ENCODE measurements at places on chromosomes 12 and 14.

DNA sequence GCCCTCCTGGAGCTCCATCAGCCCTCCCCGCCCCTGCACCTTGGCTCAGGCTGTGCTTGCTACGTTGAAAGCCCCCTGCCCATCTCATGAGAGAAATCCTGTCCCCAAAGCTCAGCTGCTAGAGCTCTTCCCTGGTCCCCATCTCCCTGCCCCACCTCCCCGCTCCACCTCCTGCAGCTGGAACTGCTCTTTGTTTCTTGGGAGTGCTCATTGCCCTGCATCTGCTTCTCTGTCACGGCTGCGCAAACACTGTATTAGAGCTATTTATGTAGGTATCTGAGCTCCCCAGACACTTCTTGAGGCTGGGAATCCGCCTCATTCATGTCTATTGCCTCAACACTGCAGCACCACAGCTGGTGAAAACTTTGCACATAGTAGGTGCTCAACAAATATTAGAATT, 32.8 kb upstream of the PRIMA1 start:
- DNase-seq: no peak

- no peak for DNase-seq
Measured at GRCh38 chr14:100114109-100114765, 45.2 kb downstream of the DEGS2 start.

- no peak for DNase-seq
Measured at GRCh38 chr12:122064780-122065588, 13.6 kb upstream of the MLXIP start.

DNA sequence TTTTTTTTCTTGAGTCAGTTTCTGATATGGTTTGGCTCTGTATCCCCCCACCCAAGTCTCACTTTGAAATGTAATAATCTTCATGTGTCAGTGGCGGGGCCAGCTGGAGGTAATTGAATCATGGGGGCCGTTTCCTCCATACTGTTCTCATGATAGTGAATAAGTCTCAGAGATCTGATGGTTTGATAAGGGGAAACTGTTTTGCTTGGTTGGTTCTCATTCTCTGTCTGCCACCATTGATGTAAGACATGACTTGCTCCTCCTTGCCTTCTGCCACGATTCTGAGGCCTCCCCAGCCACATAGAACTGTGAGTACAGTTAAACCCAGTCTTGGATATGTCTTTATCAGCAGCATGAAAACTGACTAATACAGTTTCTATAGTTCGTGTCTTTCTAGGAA, 42.9 kb downstream of the WNK1 start:
- DNase-seq: peak; percentile 42

GRCh38 chr14:95221531-95221930, 64.2 kb upstream of the DICER1 start:
- DNase-seq: no peak

GRCh38 chr12:22657538-22657937, 32.6 kb downstream of the ETNK1 start:
- no peak for DNase-seq

DNA sequence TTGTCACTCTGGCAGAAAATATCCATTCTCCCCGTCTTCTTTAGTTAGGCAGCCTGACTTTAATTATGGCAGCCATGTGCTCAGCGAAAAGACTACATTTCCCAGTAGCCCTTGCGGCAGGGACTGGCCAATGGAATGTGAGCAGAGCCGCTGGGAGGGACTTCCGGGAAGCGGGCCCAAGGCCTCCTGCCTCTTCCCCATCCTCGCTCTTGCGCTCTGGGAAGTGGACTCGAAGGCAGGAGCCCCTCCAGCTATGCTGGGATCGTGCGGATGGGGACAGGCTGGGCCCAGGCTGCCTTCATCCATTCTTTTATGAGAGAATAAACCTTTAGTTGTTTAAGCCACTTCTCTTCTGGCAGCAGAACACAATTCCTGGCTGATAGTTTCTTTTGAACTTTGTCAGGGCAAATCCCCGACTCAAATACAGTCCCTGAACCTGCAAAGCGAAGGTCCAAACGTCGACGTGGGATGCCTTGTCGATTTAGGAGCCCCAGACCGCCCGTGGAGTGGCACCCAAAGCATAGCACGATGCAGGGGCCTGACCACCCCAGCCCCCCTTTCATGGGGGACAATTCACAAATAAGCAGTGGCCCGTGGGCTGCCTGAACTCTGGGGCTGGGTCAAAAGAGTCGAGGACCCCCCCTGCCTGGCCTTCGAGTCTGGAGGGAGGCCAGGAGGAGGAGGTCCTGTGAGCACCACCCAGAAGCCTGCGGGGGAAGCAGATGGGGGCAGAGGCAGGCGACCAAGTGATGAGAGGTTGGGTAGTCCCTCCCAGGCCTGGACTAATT, 15.6 kb upstream of the LRTM2 start:
- peak; percentile 91 for DNase-seq

DNA sequence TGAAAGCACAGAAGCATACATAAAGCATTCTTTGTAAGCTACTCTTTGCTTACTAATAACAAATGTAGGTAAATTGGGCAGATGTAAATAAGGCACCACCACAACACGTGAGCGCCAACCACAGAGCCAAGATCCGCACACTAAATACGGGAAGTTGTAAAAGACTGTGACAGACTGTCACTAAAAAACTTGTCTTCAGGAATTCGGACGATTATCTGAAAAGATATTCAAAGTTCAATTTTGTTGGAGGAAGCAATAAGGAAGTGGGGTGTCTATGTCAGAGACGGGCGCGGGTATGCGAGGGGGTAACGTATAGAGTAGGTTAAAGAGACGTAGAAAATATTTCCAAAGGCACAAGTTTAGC, 1.5 kb upstream of the HSP90B1 start:
- DNase-seq: peak; percentile 69

GRCh38 chr12:52614381-52615207, 3.8 kb downstream of the KRT73 start:
- DNase-seq: no peak

DNA sequence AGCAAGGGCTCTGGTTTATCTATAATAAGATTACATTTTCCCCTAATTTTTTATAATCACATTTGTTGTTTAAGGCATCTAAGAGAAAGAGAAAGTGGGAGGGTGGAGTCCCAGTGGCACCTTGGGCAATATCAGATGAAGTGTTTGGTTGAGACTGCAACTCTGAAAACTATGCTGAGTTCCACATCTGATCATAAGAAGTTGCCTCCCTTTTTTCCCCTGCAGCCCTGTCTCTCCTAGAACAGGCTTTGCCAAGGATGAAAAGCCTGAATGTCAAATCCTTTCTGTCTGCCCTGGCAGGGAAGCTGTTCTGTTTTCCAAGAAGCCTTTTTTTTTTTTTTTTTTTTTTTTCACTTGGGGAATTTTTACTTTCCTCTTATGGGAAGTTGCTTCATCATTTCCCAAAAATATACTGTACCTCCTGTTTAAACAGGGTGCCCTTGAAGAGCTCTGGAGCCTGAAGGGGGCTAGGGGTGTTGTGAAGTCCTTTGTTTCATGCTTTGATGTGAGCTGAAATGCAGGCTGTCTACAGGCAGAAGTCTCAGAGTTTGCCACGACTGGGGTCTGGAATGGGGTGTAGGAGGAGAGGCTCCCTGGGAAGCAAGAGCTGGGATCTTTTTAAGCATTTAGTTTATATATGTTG, 71.3 kb downstream of the SUSD6 start:
- peak; percentile 46 for DNase-seq

GRCh38 chr12:58648176-58648575, 272.1 kb downstream of the LRIG3 start:
- no peak for DNase-seq

GRCh38 chr14:91021991-91022621, 38.3 kb downstream of the RPS6KA5 start:
- DNase-seq: no peak

DNA sequence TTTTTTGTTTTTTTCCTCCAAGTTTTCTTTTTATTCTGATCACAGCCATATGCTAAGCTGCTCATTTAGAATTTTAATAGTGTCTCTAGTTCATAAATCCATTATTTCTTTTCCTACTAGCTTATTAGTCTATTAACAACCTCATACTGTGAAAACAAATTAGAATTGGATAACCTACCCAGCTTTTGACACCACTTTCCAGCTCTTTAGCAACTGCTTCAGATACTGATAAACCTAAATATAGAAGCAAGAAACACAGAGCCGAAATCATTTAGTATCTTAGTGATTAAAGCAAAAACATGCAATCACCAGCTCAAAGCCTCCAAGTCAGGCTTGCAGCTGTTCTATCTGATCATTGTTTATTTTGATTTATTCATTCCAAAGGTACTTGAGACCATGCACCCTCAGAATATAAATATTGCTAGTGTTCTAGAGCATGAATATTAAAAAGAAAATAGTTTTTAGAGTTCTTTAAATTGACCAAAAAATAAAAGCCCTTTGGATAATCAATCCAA, 121.5 kb downstream of the STXBP6 start:
- DNase-seq: no peak

DNA sequence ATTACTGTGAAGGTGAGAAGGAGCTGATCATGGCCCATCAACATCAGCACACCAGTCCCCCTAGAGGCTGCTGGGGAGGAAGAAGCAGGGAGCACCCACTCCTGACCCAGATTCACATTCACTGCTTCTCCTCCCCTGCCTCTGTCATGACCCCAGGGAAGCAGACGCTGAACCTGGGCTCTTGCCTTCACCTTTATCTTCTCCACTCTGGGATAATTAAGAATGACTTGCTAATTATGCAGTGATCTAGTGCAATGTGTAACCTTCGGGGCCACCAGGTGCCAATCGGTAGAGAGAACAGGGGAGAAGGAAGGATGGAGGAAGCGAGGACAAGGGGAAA, 44.4 kb upstream of the IQSEC3 start:
- DNase-seq: no peak

- no peak for DNase-seq
Measured at GRCh38 chr14:36503771-36504741, 16.0 kb downstream of the NKX2-1 start.

DNA sequence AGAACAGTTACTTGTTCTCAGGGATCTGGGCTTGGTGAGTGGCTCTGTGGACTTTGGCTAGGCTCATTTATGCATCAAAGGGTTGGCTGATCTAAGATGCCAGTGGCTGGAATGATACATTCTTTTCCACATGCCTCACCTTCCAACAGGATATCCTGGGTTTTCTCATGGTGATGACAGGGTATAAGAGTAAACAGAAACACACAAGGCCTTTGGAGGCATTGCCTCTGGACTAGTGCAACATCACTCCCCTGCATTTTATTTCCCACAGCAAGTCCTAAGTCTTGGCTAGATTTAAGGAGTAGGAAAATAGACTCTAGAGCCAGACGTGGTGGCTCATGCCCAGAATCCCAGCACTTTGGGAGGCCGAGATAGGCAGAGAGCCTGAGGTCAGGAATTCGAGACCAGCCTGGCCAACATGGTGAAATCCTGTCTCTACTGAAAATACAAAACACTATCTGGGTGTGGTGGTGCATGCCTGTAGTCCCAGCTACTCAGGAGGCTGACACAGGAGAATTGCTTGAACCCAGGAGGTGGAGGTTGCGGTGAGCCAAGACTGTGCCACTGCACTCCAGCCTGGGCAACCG, 47.9 kb downstream of the RPH3A start:
- DNase-seq: no peak

GRCh38 chr12:6285532-6286306, 24.8 kb upstream of the PLEKHG6 start:
- DNase-seq: no peak

DNA sequence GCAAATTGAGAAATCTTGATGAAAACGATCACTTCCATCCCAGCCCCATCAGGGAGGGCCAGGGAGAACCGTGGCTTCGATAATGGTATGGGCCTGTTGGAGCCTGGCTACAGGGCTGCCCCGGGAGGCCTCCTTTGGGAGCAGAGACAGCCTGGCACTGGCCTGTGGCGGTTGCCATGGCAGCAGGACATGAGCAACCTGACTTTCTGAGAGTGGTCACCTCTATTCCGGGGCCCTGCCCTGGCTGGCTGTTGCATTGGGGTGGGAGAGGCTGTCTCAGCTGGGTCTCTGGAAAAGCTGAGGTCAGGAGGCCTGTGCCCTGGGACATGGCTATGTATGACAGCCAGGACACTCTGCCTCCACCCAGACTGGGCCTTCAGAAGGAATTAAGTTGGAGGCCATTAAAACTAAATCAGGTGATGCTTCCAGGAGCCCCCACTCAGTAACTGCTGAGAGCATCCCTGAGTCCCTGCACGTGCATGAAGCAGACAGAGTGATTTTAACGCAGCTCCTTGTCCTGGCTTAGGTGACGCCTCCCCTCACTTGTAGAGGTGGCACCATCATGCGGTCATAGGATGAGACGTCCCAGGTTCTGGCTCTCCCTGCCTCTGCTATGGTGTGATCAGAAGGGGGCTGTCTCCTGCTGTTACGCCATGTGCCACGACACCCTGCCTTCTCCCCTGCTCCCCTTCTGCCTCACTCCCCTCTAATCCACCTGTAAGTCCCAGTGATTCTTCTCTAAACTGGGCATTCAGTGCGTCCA, 126.3 kb downstream of the SLC25A47 start:
- no peak for DNase-seq

DNA sequence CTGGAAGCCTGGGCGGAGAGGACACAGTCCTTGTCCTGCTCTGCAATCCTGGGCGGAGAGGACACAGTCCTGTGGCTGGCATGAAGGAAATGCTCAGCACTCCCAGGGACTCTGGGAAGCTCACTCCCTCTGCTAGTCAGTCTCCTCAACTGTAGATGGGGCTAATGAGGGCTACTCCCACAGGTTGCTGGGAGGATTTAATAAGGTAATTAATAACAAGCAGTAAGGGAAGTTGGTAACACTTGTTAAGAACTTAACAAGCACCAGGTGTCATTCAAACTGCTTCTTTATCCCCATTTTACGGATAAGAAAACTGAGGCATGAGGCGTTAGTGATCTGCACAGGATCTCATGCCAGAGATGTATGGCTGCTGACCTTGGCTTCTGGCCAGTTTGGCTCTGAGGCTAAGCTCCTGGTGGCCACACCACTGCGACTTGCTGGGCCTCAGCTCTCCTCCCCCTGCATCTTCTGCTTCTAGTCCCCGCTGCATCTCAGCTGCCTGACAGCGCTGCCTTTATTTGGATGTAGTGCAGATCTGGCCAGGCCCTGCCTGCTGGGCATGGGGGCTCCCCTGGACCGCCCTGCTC, 54.1 kb upstream of the BEGAIN start:
- DNase-seq: no peak

GRCh38 chr14:89401761-89402160, 15.3 kb downstream of the FOXN3 start:
- no peak for DNase-seq

- no peak for DNase-seq
Measured at GRCh38 chr12:113555226-113555625, 83.6 kb upstream of the LHX5 start.

GRCh38 chr14:24139272-24139934, 2.0 kb downstream of the EMC9 start:
- DNase-seq: peak; percentile 32

Data from CD4-positive, alpha-beta T cell treated with Interleukin-21 for 1 hour (primary cell).